CD8-positive, alpha-beta memory T cell (primary cell): ENCODE measurements at places on chromosomes 12 and 14. TPM values are rescaled to one million over a fixed set of nuclear protein-coding genes. Genes with fewer than 3 reads are reported as not detected.

DNA sequence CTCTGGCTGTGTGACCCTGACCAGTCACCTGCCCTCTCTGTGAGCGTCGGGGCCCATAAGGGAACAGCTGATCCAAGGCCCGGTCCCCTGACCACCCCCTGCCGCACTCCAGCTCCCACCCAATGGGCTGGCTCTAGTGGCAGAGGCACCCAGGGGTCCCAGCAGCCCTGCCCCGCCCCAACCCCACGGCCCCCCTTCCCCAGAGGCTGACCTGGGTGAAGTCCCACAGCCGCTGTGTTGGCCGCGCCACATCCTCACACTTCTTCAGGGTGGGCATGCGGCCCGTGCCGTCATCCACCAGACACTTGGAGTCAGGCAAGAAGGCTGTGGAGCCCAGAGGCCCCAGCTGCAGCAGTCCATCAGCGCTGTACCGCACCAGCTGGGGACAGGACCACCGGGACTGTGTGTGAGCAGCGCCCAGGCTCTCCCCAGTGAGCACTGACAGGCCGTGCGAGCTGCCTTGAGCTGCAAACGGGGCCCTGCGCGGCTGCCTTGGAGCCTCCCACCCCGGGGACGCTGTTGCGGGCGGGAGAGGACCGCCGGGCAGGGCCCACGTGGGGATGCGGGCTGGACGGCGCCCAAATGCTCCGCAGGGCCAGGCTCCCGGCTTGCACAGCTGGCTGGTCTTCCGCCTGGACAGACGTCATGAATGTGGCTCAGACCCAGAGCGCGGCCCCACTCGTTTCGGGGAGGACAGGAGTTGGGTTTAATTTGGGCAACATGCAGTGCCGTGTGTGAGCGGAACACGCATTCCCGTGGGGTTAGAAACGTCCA is 53.5 kb downstream of the NOC4L start:
- H3K27ac ChIP-seq, result no peak overlapping the region
- no peak overlapping the region for H3K4me3 ChIP-seq
- H3K27me3 ChIP-seq, result no peaks in the 10 kb centered on the region
- no peaks in the 10 kb centered on the region for H3K4me1 ChIP-seq
- DNase-seq, result no peak
- H3K36me3 ChIP-seq, result no peaks in the 10 kb centered on the region

DNA sequence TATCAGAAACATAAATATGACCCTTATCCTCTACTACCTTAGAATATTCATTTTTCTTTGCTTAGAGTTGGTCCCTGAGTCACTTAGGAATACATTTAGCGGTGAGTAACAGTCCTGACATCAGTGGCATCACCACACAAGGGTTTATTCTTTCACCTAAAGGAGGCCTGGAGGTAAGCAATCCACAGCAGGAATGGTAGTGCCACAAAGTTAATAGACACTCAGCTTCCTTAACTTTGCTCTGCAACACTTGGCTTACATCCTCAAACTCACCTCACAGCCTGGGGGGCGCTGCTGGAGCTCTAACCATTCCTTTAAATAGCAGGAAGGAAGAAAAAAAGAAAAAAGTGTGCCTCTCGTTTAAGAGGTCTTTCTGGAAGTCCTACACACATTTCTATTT is 29.1 kb downstream of the BBOF1 start:
- no peak for DNase-seq
- no peaks in the 10 kb centered on the region for H3K27me3 ChIP-seq
- no peaks in the 10 kb centered on the region for H3K4me1 ChIP-seq
- H3K36me3 ChIP-seq, result no peaks in the 10 kb centered on the region

DNA sequence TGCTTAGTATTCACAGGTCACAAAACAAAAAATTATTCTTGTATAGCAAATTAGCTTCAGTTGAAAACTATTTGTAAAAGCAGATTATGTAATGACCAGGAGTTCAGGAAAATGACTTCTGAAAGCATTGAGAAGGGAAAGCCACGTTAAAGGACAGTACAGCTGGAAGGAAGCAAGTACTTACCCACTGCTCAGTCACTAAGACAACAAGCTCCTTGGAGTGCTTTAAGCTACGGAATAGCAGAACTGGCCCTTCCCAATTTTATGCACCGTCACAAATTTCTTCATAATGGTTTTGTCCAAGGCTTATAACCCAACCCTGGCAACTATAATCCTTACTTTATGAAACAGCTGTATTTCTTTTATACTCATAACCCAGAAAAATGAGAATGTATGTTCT is 13.0 kb upstream of the SNAPC1 start:
- H3K4me3 ChIP-seq, result no peak overlapping the region
- H3K27ac ChIP-seq, result peak overlapping the region; percentile 44
- H3K4me1 ChIP-seq, result peaks cover 5% of the 10 kb centered on the region

DNA sequence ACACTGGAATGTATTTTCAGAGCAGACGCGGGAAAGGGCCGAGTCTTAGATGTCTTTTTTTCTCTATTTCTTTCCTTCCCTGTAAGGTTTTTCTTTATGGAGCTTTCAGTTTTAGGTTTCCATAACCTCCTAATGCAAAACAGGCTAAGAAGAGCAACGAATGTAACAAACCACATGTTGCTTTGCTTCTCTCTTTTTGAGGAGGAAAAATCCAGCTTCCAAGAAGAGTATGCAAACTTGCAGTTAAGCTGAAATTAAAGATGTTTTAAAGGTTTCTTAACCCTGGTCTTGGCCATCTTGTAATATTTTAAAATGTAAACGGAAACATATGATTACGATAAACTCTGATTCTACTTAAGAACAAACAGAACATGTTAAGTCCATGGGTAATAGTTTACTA is 86.9 kb downstream of the PRICKLE1 start:
- no peak overlapping the region for H3K4me3 ChIP-seq
- H3K27me3 ChIP-seq, result no peaks in the 10 kb centered on the region
- no peaks in the 10 kb centered on the region for H3K36me3 ChIP-seq
- H3K27ac ChIP-seq, result no peak overlapping the region
- no peaks in the 10 kb centered on the region for H3K4me1 ChIP-seq

DNA sequence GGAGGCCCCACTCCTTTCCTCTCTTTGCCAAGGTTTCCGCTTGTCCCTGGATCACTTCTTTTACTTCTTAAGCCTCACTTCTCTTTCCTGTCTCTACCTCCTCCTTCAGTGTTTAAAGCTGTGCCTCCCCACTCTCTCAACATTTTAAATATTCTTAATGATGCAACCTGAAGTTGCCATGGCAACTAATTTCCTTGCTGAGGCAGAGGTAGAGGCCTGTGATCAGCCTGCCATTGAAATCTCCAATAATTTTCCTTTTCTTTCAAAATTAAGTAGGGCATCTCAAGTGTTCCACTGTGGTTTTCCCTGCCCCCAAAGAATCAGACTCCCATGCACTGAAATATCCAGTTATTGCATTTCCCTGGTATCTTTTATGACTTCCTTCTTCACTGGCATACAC is 108.6 kb upstream of the VRK1 start:
- no peaks in the 10 kb centered on the region for H3K36me3 ChIP-seq
- no peak overlapping the region for H3K27ac ChIP-seq

GRCh38 chr12:6178981-6179761 is 21.0 kb upstream of the CD9 start:
- no peaks in the 10 kb centered on the region for H3K4me1 ChIP-seq
- no peaks in the 10 kb centered on the region for H3K36me3 ChIP-seq
- H3K27ac ChIP-seq, result no peak overlapping the region
- no peak for DNase-seq
- no peaks in the 10 kb centered on the region for H3K27me3 ChIP-seq

GRCh38 chr12:2641761-2642160 is 153.0 kb upstream of the FKBP4 start:
- no peak overlapping the region for H3K4me3 ChIP-seq
- H3K27ac ChIP-seq, result no peak overlapping the region
- H3K27me3 ChIP-seq, result peaks cover 6% of the 10 kb centered on the region
- H3K36me3 ChIP-seq, result no peaks in the 10 kb centered on the region
- DNase-seq, result no peak
- peaks cover 18% of the 10 kb centered on the region for H3K4me1 ChIP-seq

RAB21 gene
- total RNA-seq, result 106 TPM

KRT2 gene
- total RNA-seq, result not detected

KLHL28 gene
- 13.4 TPM for total RNA-seq

RNF212B gene
- total RNA-seq, result not detected

AICDA gene
- total RNA-seq, result 0.18 TPM

FANCM gene
- total RNA-seq, result 12.6 TPM
